ENCODE measurements at places on chromosomes 16 and 17.

- DNase-seq: no peak
Measured at GRCh38 chr17:42424991-42425610, 2.0 kb upstream of the CAVIN1 start.

- no peak for DNase-seq
Measured at GRCh38 chr16:17470182-17470907, 415 bp downstream of the XYLT1 start.

DNA sequence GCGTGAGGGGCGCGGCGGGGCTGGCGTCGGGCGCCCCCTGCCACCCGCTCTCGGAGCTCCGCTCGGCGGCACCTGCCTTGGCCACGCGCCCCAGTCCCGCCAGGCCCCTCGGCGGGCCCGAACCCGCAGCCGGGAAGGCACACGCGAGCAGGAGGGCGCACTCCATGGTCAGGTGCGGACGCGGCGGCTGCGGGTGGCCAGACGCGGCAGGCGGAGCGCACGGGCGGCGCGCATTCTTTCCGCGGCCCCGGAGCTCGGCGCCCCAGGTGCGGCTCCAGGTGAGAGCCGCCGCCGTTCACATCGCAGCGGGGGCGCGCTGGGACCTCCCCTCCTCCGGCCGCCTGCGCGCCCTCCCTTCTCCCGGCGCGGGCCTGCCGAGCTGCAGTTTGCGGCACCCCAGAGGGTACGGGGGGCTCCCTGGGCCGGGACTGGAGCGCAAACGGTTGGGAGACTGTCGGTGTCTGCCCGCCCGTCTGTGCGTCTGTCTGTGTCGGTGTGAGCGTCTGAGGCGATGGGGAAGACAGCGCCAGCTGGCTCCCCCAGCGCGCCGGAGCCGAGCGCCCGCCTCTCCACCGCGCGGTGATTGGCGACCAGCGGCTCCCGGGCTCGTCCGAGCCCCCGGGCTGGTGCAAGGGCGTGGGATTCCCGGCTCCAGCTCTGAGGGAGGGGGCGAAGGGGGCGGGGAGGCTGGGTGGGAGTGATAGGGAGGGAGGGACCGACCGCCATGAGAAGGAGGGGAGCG, at the start of gene ADAMTS18:
Gene ADAMTS18, minus strand, starts transcription at position 505 of the 742 bp plus-strand sequence. Its CDS starts 339 bp downstream, at position 166.
- no peak for DNase-seq

- DNase-seq: no peak
Measured at GRCh38 chr16:25443994-25444393, 186.3 kb upstream of the ZKSCAN2 start.

- no peak for DNase-seq
Measured at GRCh38 chr16:3706253-3707012, 10.9 kb downstream of the TRAP1 start.

DNA sequence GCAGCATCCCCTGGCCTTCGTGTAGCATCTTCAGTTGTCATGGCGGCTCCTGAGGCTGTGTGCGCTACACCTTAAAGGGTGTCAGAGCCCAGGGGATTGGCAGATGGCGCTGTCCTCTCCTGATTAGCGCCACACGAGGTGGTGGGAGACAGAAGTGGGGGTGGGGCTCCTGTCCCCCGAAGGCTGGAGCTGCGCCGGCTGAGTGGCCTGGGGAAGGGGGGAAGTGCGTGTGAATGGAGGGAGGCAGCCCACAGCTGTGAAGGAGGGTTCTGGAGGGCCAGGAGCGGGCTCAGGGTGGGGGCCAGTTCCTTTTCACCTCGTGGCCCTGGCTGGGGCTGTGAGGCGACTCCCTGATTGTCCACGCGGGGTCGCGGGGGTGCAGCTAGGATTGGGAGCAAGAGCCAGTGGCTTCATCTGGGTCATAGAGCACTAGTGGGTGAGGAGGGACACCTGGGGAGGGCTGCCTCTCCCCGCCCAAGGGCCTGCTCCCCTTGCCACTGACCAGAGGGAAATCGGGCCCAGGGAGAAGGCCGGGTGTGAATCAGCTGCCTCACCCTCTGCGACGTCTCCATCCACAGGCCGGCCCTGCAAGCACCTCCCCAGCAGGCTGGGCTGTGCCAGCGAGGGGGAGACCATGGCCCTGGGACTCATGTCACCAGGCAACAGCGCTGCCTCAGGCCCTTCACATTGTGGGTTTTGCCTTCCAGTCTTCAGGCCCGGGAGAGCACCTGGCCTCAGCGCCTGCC, 14.1 kb downstream of the BAHCC1 start:
- no peak for DNase-seq

DNA sequence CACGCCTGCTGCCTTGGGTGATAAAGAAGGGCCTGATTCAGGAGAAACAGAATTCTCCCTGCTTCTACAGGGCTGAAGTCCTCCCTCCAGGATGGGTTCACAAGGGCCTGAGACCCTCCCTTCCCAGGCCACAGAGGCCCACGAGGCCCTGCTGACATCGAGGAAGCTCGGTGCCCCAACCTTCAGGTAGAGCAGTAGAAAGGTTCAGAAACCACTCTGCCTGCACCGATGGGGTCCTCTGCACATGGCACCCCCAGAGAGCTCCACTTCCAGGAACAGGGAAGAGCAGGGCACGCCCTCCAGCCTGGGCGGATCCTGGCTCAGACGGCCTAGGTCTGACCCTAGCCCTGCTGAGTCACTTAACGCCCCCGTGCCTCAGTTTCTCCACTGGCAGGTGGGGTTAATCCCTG, 773 bp downstream of the CENPX start:
- no peak for DNase-seq

GRCh38 chr16:46911038-46911437, 26.9 kb downstream of the GPT2 start:
- no peak for DNase-seq

DNA sequence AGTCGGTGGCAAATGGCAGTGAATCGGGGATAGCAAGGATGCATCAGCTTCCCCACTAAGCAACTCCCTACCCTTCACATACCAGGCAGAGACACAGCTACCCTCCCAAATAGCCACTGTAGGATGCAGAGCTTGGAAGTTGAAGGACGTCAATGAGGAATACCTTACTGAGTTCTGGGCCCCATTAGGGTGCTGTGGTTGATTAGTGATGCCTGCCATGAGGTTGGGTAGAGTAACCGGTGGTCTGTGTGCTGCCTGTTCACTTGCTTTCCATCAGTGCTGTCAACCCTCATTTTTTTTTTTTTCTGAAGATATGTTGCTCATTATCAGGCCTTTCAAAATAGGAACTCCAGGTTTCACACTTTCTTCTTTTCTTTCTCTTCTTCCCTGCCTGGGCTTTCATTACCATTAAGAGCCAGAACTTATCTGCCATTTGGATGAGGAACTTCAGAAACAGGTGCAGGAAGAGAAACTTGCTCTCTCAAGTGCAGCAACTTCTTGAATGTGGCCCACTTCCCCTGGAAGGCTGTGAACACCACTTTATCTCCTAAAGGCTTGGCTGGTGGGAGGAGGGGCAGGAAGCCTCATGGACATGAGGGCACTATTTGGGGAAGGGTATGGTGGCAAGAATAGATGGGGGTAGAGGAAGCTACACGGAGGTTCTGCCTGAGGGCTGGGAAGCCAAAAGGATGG, 183.5 kb downstream of the NTN1 start:
- no peak for DNase-seq

- no peak for DNase-seq
Measured at GRCh38 chr17:37050920-37051319, 102.2 kb downstream of the AATF start.

DNA sequence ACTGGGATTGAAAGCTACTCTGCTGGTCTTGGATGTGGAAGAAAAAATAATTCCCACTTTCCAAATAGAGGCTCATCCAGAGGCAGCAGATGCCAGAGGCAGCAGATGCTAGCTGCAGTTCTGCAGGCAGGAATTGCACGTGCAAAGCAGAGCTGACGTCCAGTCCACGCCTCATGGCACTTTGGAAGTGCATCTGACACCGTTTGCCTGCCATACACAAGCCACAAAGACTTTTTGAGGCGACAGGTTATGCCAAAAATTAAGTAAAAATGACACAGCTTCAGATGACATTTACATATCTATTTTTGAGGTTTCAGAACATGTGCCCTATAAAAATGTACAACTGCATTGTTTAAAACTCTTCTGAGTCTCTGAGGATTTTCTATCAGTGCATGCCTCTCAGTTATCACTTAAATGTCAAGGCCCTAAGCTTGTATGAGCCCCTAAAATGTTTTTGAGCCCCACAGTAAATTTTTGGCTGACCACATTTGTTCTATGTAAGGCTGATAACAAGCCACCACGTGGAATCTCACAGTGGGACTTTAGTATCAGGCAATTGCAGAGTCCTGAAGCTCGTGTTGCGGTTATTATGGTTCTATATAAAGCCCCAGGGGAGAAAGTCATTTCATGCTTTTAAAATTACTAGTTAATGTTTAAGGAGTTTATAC, 239.2 kb downstream of the PRKCA start:
- DNase-seq: no peak

- DNase-seq: peak; percentile 65
Measured at GRCh38 chr16:23434380-23434779, 18.6 kb downstream of the COG7 start.

DNA sequence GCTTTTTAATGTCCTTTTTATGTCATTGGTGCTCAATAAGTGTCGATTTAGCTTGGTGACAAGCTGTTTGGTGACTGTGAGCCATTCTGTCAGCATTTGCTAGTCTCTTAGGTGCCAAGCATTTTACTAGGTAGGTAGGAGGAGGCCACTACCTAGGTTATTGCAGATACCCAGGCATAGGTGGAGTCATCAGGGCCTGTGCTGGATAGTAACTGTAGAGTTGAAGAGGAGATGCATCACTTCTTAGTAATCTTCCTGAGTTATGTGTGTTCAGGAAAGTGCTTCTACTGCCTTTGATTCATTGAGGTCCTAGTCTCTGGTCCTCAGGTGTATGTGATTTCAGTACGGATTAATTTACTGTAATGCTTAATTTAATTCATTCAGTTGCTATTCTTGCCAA, 17.7 kb downstream of the USP10 start:
- DNase-seq: no peak

- DNase-seq: no peak
Measured at GRCh38 chr17:44120851-44121605, 2.4 kb downstream of the HDAC5 start.

DNA sequence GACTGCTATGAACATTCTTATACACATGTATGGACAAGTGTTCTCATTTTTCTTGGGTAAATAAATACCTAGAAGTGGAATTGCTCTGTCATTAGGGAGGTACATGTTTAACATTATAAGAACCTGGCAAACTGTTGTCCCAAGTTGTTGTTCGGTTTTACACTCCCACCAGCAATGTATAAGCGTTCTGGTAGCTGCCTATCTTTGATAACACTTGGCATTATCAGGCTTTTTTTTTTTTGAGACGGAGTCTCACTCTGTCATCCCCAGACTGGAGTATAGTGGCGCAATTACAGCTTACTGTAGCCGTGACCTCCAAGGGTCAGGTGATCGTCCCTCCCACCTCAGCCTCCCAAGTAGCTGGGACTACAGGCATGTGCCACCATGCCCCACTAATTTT, 16.3 kb downstream of the ATAD5 start:
- DNase-seq: no peak

GRCh38 chr17:50209472-50210239, 8.2 kb upstream of the COL1A1 start:
- peak; percentile 100 for DNase-seq

GRCh38 chr17:1179818-1180742, at the start of gene ABR:
TSS of gene ABR (minus strand) at chr17:1179981. CDS start at chr17:1179727, 254 bp downstream.
- DNase-seq: peak; percentile 32
